ENCODE measurements at places on chromosomes 2 and 18.

GRCh38 chr2:96205888-96206287, 2.7 kb downstream of the STARD7 start:
- DNase-seq = peak; percentile 56

- no peak for DNase-seq
Observed at GRCh38 chr2:219531639-219532377, 11.8 kb downstream of the CHPF start.

- DNase-seq = no peak
Observed at GRCh38 chr2:132468821-132469675, 52.4 kb downstream of the GPR39 start.

DNA sequence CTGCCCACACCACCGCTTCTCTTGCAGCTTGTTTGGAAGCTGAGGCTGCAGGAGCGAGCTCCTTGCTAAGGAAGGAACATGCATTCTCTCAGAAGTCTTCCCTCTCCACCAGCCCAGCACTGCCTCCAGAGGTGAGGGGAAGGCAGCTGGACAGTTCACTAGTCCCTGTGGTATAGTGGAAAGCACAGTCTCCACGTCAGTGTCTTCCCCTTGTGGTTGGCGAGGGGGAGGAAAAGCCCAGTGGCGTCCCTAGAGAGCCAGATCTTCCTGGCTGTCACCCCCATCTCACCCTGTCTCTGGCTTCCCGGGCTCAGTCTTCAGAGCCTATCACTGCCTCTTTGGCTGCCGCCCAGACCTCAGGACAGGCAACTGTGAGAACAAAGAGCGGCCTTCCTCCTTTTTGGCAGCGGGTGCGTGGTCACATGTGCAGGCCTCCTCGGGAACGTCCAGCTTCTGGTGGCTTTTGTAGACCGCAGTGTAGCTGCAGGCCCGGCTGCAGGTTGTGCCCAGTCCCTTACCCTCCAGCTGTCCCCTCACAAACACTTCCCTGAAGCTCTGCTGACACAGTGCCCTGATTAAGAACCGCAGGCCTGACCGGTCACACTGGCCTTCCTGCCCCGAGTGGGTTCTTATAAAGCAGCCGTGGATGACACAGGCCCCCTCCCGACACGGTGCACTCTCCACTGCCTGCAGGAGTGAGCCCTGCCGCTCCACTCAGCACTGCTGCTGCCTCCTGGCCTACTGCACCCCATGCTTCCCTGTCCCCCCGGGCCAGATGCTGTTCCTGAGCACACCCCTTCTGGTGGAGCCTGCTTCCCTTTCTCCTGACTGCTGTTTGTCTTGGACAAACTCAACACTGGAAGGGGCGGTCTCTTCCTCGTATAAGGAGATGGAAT, 90.9 kb downstream of the RNF144A start:
- peak; percentile 46 for DNase-seq

DNA sequence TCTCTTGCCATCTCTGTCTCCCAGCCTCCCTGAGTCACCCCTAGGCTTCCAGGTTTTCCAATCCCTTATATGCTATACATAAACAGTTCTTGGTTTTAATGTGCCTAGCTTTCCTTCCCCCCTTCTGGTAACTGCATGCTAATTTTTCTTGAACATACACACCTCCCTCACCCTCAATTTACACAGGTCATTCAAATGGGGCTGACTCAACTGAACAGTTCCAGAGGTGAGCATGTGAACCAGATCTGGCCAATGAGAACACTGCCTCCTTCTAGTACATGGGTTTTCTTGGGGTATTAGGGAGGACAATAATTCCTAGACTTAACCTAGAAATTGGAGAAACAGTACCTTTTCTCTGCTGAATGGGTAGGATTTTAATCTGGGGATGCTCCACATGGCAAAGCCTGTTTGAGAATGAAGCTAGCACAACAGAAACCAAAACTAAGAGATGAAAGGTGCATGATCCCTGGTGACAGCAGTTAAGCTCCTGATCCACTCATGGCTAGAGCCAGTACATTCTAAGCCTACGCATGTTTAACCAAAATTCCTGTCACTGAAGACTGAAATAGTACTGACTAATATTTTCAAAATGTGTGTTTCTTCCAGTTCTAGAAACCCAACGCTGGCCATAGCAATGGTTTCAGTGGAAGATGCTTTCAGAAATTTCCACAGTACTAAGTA, 11.8 kb downstream of the SLC25A12 start:
- DNase-seq = no peak

GRCh38 chr18:6730416-6731221, 1.1 kb downstream of the ARHGAP28 start:
- DNase-seq = no peak

GRCh38 chr2:238863749-238864206, 15.9 kb downstream of the TWIST2 start:
- no peak for DNase-seq

- no peak for DNase-seq
Observed at GRCh38 chr2:100262046-100262445, 60.3 kb downstream of the LONRF2 start.

GRCh38 chr2:96340493-96341414, 5.2 kb downstream of the NCAPH start:
- DNase-seq = no peak

DNA sequence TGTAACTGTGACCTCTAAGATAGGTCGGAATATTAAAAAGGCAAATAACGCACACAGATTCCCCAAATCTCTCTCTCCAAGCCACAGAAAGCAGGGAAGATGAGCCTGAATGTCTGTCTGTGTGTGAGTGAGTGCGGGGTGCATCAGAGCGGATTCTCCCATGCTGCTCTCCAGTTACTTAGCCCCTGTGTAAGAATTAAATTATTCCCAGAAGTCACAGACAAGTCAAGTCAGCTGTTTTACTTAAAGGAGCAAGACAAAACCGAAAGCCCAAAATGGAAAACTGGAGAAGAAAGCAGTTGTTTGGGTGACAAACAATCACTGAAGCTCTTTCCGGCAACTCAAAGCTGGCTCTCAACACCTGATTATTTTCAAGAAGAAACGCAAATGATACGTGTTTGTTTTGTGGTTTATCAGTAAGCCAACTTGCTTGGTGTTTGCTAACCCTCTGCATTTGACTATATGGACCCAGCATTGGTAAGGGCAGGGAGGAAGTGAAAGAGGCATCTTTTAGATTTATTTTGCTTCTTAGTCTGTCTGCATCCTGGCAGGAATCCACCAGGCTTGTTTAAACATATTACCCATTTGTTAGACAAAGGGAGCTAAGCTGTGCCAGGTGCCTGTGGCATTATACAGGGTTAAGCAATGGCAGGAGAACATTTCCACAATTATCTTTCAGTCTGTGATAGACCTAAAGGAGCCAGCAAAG, 121.5 kb upstream of the CREB1 start:
- DNase-seq = peak; percentile 12

DNA sequence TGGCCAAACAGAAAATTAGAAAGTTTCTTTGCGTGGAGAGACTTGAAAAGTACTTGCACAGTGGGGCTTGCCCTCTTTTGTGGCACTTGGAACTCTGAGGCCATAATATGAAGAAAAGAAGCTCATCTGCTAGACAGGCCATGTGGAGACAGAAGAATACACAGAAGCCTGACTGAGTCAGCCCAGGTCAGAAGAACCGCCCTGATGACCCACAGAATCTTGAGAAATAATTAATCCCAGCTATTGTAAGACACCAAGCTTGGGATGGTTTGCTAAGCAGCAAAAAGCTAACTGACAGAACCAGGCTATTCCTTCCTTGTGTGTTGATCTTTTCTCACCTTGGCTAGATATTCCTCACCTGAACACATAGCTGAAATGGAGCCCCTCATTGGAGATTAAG, 33.7 kb downstream of the G6PC2 start:
- no peak for DNase-seq

- peak; percentile 2 for DNase-seq
Observed at GRCh38 chr18:44589693-44590355, 90.9 kb upstream of the SETBP1 start.

DNA sequence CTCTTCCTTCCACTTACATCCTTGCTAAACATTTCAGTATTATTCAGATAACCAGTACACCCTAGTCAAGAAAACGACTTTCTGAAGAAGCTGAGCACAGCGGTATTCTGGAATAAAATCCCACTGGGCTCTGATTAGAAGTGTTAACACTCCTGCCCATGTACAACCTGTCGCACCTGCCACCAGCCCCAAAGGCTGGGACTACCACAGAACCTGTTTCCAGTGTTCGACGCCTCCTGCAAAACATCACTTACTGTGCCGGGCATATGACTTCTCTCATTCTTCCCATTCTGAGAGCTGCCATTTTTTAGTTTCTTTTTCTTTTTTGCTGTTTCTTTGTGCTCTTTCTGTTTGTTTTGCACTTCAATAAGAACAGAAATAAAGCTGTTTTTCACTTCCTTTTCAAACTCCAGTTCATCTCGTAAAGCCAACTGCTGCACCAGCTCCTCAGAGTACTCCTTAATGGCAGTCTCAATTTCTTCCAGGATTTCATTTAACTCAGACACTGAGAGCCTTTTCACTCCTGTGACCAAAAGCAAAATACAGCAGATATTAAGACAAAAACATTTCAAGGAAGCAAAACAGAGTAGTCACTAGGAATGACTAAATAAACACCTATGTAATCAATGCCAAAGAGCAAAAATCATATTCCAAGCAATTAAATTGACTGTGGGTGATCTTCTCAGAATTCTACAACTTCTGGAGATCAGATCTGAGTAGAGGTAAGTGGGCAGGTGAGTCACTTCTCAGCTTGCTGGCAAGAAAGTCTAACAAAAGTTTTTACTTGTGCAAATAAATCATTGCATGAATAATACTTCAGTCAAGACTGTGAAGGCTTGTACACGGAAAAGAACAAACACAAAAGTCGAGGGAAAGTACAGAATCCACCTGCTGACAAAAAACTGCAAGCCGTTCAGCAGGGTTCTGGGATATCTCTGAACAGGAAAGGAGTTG, 19.3 kb downstream of the FEZ2 start:
- DNase-seq = no peak

- peak; percentile 59 for DNase-seq
Observed at GRCh38 chr2:174902506-174903263, 102.5 kb downstream of the CHN1 start.
